ENCODE measurements at places on chromosomes 7 and 10.

DNA sequence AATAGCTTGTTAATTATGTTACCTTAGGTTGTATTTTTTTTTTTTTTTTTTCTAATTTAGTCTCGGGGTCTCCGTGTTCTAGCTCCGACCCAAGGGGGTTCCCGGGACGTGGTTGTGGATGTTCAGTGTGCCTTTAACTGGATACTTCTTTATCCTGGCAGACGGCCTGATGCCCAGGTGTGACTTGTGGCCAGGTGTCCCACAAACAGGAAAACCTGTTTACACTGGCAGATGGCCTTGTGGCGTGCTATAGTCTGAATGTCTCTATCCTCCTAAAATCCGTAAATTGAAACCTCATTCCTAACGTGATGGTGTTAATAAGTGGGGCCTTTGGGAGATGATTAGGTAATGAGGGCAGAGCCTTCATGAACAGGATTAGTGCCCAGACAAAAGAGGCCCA, 546.4 kb upstream of the C7orf33 start:
- DNase-seq: no peak

DNA sequence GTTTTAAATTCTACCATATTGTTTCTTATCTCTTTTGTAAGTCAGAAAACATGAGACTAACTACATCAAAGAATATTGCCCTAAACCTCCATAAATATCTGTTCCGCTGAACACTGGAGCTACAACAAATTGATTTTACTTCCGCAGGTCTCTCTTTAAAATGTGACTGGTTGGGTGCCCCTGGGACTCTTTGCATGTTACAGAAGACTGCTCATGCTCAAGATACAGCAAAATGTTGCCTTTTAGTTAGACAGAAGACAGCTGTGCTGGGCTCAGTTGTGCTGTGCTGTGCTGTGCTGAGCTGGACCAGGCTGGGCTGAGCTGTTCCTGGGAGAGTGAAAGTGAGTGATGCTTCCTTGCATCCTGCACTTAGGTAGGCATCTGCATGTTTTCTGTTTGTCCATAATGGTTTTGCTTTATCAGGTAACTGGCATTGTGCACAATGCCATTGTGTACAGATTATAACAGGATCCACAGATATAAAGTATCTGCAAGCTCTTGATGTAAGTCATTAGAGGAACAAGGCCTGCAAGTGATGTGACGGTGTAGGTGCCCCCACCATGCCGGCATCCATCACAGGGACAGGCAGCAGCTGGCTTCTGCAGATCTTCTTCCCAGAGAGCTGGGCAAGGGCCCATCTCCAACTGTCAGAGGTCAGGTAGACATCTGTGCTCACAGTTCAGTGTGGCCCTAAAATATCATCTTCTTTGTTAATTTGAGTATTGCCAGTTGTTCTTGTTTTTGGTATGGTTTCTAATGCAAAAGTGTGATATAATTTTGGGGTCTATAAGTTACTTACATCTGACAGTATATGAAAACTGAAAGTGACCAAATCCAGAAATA, 972.5 kb upstream of the CELF2 start:
- DNase-seq: no peak

DNA sequence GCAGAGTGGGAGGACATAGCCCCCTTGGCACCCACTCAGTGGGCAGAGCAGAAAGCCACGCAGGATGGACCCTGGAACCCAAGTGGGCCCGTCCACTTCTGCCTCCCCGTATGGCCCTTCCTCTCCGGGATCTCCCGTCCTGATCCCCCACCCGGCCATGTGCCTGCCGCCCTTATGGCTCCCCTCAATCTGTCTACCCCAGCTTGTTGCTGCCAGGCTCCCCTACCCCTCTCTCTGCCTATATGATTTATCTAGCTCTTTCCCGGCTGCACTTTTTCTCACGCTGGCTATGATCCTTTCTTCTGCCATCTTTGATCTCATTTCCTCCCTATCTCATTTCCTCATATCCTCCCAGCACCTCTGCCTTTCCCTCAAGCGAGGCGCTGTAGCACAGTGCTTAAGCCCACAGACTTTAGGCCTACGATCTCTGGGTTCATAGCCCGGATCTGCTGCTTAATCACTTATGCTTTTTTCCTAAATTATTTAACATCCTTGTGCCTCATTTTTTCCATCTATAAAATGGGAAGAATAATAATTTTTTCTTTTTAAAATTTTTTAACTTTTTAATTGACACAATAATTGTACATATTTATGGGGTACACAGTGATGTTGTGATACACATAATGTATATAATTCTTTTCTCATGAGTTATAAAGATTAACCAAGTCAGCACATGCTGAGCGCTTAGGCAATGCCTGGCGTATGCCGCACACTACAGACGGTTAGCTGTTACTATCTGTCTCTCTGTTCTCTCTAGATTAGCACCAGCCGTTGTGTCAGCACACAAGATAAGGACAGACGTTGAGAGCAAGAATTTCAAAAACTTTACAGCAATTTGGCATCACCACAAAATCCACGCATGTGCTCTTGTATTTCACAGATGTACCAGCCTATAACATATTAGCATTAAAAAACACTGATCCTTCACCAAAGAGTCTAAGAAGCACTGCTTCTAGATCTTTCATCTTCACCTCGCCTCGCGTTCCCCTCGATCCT, 18.1 kb downstream of the KCNH2 start:
- DNase-seq: no peak

DNA sequence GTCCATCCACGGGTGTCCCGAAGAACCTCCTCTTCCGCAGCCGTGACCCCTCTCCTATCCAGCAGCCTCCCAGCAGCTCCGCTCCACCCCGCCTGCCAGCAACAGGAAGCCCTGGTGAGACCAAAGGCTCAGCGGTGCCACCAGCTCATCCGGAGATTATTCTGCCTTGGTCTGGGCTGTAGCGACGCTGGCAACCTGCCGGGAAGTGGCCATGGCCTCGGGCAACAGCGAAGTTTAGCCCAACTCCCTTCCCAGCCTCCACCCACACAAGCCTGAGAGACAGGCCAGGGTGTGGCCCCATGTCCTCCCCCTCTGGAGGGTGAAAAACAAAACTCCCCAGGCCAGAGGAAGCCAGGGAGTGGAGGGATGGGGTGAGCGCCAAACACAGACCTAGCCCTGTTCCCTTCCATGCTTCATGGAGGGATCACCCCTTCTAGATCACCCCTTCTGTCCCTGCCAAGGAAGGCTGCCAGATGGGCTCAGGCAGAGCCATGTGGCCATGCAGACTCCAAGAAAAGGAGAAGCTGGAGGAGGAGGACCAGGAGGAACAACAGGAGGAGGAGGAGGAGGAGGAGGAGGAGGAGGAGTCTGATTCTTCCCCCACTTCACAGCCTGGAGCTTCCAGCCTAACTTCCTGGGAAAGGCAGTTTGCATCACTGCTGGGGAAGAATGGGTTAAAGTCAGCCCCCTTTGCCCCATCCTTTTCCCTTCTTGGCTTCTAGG, 918 bp downstream of the CALHM2 start:
- DNase-seq: no peak

- DNase-seq: peak; percentile 57
Observed at GRCh38 chr10:88386821-88387773, 196.0 kb downstream of the RNLS start.

GRCh38 chr7:2796358-2797352, 47.5 kb downstream of the GNA12 start:
- no peak for DNase-seq

Measured in foreskin keratinocyte (primary cell).